ENCODE measurements at places on chromosomes 5 and 9.

- DNase-seq, result no peak
Measured at GRCh38 chr5:174799121-174799520, 74.7 kb downstream of the MSX2 start.

- no peak for DNase-seq
Measured at GRCh38 chr9:126618585-126619360, 5.0 kb downstream of the LMX1B start.

- no peak for DNase-seq
Measured at GRCh38 chr5:15943487-15943886, 236.1 kb downstream of the MARCHF11 start.

GRCh38 chr5:88660947-88661805 lies 221.8 kb downstream of the MEF2C start:
- no peak for DNase-seq

GRCh38 chr9:121317737-121318630 lies 50.0 kb downstream of the GSN start:
- DNase-seq, result no peak

DNA sequence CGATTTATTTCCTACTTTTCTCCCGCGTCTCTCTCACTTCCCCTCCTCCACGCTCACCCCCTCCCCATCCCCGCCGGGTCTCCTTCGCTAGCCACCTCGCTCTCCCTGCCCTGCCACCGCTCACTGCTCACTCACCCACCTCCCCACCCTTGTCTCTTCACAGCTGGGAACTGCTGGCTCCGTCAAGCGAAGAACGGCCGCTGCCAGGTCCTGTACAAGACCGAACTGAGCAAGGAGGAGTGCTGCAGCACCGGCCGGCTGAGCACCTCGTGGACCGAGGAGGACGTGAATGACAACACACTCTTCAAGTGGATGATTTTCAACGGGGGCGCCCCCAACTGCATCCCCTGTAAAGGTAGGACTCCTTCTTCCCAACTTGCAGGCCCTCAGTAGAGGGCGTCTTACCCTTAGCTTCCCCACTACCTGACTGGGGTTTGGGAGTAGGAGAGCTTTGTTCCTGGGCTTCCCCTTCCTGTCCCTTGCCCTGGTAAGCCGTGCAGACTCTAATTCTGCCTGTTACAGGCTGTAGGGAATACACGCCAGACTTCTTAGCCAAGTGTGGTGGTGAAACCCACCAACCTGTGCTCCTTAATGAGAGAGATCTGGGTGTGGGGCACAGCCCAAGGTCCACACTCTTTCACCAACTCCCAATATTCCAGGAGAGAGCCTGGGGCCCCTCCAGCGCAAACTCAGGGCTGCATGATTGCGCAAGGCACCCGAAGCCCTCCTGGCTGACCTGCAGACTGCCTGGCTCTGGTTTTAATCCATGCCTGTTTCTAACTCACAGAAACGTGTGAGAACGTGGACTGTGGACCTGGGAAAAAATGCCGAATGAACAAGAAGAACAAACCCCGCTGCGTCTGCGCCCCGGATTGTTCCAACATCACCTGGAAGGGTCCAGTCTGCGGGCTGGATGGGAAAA lies 2.5 kb downstream of the FST start:
- peak; percentile 15 for DNase-seq

DNA sequence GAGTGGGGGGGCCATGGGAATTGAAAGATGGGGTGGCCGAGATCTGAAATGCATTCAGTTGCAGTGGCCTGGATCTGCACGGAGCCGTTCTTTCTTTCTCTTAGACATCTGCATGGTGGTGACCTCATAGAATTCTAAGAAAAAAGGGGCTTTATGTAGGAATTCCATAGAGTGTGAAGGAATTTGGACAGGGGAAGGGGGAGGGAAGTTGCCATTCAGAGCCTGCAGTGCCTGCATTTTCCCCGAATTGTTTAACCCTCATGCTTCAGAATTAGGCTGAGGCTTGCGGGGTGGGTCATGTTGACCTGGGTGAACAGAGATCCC lies 4.9 kb downstream of the NEK6 start:
- DNase-seq, result no peak

GRCh38 chr9:114080773-114081440 lies 2.8 kb upstream of the AMBP start:
- DNase-seq, result no peak

GRCh38 chr5:115461506-115462290 lies 82.9 kb downstream of the FEM1C start:
- DNase-seq, result peak; percentile 52

- DNase-seq, result no peak
Measured at GRCh38 chr5:159166416-159166815, 42.9 kb downstream of the RNF145 start.

- no peak for DNase-seq
Measured at GRCh38 chr5:33091571-33092363, 349.0 kb upstream of the TARS1 start.

- no peak for DNase-seq
Measured at GRCh38 chr9:135971892-135972291, 10.7 kb upstream of the UBAC1 start.

DNA sequence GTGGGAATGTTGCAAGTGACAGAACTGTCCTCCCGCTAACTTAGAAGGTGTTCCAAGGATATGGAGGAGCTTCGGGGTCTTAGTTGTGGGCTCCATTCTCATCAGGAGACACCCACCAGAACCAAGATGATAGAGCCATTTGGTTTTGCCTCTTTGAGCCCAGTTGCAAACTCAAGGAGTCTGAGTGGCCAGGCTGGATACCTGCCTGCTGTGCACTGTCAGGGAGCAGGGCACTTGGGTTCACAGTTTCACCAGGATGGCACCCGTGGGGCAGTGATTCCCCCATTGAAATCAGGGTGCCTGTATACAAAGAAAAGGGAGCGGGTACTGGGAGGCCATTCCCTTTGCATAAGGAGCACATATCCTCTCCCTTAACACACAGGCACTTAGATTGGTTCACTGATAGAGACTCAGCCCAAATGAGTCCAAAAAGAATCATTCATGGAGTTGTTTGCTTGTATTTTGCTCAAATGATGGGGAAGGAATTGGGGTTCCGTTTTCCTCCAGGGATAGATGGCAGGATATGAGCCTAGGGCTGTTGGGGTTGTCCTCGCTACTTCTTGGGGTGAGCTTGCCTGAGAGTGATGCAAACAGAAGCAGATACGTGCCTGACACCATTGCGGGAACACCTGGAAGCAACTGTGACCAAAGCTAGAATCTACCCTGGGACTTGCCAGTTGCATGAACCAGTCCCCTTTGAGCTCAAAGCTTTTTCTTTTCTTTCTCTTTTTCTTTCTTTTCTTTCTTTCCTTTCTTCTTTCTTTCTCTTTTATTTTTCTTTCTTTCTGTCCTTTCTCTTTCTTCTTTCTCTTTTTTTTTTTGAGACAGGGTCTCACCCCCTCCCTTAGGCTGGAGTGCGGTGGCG lies 1.3 kb upstream of the PRR7 start:
- no peak for DNase-seq

GRCh38 chr9:99970481-99970880 lies 64.0 kb downstream of the STX17 start:
- no peak for DNase-seq

- no peak for DNase-seq
Measured at GRCh38 chr5:124401476-124402143, 344.8 kb downstream of the ZNF608 start.

- DNase-seq, result no peak
Measured at GRCh38 chr5:126694403-126694802, 82.5 kb upstream of the LMNB1 start.

- DNase-seq, result no peak
Measured at GRCh38 chr5:145237843-145238242, 597.3 kb downstream of the PRELID2 start.

- DNase-seq, result no peak
Measured at GRCh38 chr9:120757026-120757913, 35.9 kb downstream of the FBXW2 start.

- DNase-seq, result no peak
Measured at GRCh38 chr5:34905564-34905963, 9.7 kb downstream of the RAD1 start.

DNA sequence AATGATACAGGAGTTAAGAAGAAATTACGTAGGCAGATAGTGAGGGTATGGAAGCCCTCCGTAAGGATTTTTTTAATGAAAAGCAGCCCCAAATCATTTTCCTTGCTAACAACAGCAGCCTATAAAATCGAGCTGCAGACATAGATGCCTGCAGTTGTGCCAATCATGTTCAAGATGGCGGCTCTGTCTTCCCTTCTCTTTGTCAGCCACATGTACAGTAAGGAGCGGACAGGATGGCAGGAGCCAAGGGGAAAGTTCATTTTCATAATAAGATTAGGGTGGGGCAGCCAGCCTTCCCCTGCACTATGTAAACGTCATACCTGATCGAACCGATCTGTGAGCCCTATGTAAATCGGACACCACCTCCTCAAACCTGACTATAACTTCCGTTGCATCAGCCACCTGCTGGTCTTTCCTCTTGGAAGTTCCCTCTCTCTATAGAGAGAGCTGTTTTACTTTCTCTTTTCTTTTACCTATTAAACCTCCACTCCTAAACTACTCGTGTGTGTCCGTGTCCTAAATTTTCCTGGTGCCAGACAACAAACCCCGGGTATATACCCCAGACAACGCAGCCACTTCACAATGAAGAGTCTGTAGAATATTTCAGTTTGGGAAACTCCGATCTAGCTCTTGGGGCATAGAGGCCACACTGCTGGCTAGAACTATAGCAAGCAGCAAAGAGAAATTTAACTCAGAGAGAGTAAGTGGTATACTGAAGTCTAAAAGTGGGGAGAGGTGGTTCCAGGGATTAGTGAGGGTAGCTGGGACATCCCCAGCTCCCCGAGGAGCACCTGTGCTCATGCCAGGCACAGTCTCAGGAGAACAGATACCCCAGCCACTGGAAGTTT lies 20.8 kb upstream of the SLC24A2 start:
- DNase-seq, result no peak

DNA sequence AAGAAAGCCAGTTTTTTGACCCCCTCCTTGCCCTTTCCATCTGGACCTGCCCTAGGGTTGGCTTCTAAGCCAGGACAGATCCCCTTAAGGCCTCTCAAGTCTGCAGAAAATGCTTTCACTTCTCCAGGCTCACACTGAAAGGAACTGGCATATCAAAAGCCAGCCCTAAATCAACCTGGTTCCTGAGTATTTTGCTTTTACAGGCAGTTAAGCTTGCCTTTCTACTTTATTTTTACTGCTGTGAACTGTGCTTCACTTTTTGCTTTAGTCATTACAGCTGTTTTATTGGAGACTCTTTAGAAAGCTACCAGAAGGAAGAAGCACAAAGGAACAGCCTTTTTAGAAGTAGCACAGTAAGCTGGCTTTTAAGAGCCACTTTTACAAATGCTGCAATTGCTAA lies 5.0 kb downstream of the TARS1 start:
- no peak for DNase-seq

GRCh38 chr9:81825846-81826516 lies 102.2 kb upstream of the SPATA31D4 start:
- DNase-seq, result no peak

DNA sequence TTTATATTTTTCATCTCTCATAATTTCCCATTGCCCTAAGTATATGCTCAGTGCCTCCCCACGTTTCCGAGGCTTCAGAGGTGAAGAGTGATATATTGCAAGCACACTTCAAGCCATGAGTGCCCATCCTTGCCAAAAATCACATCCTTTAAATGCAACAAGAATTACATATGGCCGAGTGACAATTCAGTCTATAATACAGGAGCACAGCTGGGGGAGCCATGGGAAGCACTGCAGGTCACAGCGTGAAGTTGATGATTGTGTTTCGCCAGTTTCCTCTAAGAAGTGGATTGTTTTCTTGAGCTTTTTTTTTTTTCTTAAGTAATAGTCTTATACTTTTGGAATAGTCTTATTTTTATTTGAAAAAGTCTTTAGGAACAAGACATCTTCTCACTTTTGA lies 61.1 kb downstream of the MTRR start:
- no peak for DNase-seq

GRCh38 chr5:167339205-167339604 lies 952.2 kb upstream of the WWC1 start:
- no peak for DNase-seq

DNA sequence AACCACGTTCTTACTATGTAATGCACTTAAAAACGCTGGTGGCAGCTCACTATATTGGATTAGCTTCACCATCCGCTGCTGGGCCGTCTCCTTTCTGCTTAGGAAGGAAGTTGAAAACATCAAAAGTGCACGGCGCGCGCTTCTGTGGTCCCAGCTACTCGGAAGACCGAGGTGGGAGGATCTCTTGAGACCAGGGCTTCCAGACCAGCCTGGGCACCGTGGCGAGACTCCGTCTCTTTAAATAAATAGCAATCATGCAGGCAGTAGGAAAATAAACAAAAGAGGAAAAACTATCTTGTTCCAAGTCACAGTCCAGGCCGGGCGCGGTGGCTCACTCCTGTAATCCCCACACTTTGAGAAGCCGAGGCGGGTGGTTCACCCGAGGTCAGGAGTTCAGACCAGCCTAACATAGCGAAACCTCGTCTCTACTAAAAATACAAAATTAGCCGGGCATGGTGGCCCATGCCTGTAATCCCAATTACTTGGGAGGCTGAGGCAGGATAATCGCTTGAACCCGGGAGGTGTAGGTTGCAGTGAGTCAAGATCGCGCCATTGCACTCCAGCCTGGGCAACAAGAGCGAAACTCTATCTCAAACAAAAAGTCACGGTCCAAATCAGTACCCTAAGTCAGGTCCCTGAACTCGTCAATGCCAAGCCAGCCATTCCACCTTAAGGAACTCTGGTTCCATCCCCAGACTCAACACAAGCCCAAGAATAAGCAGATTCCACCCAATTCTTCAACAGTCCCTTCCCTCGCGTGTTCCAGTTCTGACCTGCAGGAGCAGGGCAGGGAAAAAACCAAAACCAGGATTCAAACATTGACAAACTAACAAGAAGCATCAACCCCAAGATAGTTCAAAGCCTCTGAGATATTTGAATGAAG lies 1.0 kb upstream of the GOLGA1 start:
- DNase-seq, result peak; percentile 45

DNA sequence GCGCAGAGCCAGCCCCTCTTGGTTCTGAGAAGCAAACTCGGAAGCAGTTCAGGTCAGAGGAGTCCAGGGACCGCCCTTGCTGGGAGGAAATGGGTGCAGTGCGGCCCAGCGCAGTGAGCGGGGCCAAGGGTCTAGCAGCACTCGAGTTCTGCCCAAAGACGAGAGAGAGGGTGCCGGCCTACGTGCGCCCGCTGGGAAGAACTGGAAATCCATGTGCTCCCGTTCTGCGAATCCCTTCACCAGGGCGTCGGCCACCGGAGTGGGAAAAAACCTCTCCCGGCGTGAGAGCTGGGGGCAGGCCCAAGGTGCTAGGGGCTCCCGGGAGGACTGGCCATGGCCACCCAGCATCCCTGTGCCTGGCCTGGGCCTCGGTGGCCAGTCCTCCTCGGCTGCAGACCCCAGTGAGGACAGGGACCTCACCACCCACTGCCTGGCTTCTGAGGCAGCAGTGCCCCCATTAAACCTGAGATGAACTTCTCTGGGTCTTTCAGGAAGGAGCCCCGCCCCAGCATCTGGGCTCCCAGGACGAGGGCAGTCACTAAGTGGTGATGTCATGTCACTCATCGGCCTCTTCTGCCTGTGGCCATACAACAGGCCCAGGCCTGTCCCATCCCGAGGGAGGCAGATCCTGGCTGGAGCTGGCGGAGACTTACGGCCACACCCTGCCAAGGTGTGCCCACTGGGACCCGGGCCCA lies 10.6 kb downstream of the TMEM250 start:
- DNase-seq, result no peak

GRCh38 chr5:148471379-148471778 lies 87.6 kb downstream of the FBXO38 start:
- no peak for DNase-seq

GRCh38 chr5:132455614-132456115 lies 34.9 kb downstream of the IRF1 start:
- DNase-seq, result no peak

GRCh38 chr5:125484742-125485641 lies 738.6 kb upstream of the ZNF608 start:
- no peak for DNase-seq
